GM04504 (cell line): ENCODE measurements at places on chromosomes 13 and 19.

DNA sequence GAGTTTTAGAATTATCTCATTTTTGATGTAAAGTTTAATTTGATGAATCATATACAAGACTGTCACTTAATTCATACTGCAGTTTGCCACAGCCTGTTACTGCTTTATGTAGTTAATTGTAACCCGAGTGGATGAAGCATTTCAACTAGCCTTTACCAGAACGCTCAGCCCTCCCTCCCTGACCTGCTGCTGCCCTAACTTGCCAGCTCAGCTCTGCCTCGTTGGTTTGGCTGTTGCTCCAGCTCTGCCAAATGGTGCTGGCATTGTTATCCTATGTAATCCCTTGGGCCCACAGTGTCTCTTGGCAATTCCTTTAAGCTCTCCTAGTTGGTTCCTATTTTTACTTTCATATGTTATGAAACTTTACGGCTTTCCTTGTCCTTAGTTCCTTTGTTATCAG, 113.3 kb downstream of the LMO7 start:
- no peak for DNase-seq

GRCh38 chr13:60019119-60019993, 144.4 kb downstream of the DIAPH3 start:
- no peak for DNase-seq

- DNase-seq = peak; percentile 63
These were observed 37.5 kb downstream of the SUGP2 start for GRCh38 chr19:18995804-18996241.

DNA sequence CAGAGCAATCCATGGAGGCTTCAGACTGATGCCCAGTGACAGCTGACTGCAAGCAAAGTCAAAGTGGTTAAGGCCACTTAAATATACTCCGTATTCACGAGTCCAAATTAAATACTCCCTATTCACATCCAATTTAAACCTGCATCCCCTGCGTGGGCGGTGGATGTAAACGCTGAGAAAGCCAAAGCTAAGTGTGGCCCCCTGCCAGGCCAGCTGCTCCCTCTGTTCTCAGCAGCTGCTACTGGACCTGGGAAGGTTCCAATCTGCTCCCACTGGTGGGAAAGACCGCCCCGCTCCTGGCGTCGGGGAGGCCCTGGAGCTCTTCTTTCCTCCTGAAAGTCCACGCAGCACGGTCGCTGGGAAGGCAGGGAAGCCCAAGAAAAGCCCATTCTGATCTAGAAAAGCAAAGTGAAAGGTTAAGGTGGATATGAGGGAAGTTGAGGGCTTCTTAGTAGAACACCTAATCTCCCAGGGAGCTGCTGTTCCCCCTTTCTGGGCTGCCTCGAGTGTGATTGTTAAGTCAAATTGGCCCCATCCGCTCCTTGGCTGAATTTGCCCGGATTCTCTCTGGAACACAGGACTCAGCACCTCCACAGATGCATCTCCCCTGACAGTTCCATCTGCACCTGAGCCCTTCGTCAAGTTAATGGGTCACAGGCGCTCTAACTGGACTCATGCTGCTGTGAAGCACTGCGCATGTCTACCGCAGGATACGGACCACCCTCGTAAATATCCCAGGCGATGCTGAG, 205.5 kb downstream of the USP12 start:
- DNase-seq = no peak

GRCh38 chr19:17953869-17954268, 13.0 kb upstream of the KCNN1 start:
- DNase-seq = no peak

DNA sequence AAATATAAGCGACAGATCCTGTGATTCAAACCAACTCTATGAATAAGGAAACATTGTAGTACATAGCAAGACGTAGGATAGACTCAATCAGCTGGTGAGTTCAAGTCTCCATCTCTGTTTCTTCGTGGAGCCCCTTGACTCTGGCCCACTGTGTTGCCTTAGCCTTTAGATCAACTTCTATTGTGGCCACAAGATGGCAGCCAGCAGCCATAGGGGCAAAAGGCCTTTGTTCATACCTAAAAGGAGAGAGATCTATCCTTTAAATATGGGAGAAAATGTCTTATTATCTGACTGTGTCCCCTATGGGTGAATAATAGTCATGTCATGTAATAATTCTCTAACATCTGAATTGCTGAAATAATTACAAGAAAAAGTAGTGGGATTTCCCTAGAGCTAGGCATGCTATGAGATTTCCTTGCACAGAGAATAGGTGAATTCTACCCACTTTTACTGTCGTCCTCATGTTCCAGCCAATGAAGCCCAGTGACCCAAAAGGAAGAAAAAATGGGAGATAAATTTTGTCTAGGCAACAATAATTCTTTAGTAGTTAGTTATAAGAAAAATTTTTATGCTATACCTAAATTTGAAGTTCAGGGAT, 129.4 kb downstream of the PCDH20 start:
- no peak for DNase-seq
